ENCODE measurements at places on chromosomes 5 and 9.

- no peak for DNase-seq
Measured at GRCh38 chr5:39711821-39712220, 287.0 kb upstream of the DAB2 start.

- DNase-seq = no peak
Measured at GRCh38 chr5:54347221-54347865, 37.0 kb upstream of the ARL15 start.

- no peak for DNase-seq
Measured at GRCh38 chr5:142063878-142064331, 44.7 kb upstream of the NDFIP1 start.

GRCh38 chr9:137128862-137129455 is 10.0 kb upstream of the GRIN1 start:
- no peak for DNase-seq

DNA sequence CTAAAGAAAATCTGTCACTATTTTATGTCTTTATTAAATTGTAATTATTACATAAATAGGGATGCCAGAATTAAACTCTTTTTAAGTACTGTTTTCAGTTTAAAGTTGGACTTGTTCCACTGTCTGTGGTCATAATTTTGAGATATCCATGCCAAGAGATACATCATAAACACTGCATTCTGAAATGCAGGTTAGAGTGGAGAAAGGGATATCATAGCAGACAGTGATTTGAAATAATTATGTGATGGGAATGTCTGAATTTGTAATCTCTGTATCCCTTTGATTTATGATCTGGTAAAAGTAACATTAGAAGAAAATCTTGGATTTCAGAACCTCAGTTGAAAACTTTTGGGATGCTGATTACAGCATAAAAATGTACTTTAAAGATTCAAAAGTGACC is 222.1 kb downstream of the GOLPH3 start:
- no peak for DNase-seq

GRCh38 chr5:112634166-112634565 is 103.5 kb upstream of the APC start:
- no peak for DNase-seq

DNA sequence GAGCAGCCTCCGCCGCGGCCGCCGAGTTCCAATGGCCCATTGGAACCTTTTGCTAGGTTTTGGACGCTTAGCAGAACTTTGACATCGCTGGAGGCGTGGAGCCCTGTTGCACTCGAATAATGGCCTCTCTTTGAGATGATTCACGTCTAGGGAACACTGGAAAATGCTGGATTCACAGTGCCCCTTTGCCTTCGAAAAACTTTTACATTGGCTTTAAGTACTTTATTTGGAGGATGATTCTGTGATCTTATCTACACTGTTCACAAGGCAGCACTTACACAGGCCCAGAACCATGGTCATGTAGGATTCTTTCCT is 536 bp upstream of the PPIC start:
- DNase-seq = no peak

DNA sequence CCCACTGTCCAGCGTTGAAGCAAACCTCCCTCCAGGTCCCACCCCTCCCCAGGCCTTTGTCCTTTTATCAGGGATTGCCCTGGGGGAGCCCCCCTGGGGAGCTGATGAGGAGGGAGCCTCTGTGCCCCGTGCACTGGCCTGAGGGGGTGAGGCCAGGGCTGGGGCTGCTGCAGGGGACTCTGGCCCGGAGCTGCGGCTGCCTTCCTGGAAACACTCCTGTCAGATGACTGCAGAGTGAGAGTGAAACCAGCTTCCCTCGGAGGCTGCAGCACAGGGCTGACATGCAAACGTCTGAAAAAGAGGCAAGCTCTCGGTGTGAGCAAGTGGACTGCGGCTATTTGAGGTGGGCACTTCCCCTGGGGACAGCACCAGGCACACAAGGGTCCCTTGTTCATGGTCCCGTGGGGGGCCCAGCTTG is 4.6 kb upstream of the TRAF2 start:
- no peak for DNase-seq

GRCh38 chr5:14410394-14411201 is 171.0 kb upstream of the OTULINL start:
- DNase-seq = no peak

- DNase-seq = no peak
Measured at GRCh38 chr5:27450607-27451006, 412.2 kb upstream of the CDH9 start.

- DNase-seq = no peak
Measured at GRCh38 chr5:177293819-177294581, 9.5 kb downstream of the RAB24 start.

DNA sequence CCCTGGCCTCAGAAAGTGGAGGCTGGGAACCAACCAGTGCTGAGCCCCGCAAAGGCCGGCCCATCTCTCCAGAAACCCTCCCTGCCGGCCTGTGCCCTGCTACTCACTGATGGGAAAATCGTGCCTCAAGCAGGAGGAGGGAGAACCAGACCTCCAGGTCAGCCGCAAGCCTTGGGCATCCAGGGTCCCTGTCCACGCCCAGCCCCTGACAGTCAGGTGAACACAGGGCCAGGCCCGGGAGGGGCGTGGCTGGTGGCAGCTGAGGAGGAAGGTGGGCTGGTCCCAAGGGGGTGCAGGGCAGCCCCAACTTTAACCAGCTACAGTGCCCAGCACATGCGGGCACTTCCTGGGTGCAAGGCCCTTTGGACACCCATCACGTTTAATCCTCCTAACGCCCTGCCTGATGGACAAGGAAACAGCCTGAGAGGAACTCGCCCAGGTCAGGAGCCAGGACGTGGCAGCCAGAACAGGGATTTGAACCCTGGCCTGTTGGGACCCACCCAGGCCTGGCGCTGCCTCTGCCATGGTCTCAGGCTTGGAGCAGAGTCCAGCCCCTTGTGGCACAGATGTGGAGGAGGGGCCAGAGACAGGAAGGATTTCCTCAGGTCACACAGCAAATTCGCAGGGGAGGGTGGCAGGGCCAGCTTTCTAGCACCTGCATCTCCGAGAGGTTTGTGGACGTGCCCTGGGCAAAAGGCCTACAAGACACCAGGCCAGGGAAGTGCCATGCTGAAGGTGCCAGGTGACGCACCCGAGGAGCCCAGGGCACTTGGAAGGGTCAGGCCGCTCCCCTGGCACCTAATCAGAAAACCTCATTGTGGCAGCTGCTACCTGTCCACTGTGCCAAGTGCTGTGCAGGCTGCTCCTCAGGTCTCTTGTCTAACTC is 4.5 kb downstream of the RALGDS start:
- DNase-seq = no peak

- no peak for DNase-seq
Measured at GRCh38 chr9:133188843-133189180, 20.2 kb downstream of the OBP2B start.

DNA sequence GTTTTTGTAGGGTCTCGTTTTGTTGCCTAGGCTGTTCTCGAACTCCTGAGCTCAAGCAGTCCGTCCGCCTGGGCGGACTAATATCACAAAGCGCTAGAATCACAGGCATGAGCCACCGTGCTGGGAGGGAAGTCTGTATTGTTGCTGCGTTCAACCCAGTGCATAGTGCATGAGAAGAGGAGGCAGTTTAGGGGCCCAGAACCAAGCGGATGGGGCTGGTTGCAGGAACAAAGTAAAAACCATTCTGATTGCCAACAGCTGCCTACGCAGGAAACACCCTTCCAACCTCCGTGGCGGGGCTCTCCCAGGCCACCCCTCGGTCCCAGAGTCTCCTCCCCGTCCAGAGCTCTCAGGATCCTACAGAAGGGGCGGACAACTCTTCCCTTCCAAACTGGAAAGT is 87.1 kb downstream of the ANXA2R start:
- DNase-seq = no peak

DNA sequence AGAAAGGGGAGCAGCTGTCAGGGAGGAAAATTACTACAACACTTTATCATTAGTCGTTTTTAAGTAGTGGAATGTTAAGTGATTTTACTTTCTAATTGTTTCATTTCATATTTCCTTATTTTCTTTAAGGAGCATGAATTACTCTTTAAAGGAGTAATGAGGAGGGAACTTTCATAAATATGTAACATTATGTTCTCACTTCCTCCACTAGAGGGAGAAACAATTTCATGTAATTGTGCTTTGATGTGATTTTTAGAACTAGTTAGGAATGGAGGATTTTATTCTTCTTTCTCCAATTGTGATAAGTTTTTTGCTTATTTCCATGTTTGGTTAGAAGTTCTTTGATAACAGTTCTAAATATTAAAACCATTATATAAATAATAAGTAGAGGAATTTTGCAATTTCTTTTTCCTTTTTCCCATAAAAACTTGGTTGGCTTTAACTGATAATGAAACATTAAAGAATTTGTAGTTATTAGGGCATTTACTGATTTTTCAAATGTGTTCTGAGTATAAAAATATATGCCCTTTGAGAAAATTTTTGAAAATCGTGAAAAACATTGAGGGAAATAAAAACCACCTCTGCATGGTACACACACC is 25.6 kb downstream of the CEP78 start:
- DNase-seq = no peak

GRCh38 chr9:113872485-113873143 is 3.5 kb upstream of the ZNF618 start:
- DNase-seq = no peak

- DNase-seq = no peak
Measured at GRCh38 chr5:108945094-108945493, 197.4 kb downstream of the FER start.

DNA sequence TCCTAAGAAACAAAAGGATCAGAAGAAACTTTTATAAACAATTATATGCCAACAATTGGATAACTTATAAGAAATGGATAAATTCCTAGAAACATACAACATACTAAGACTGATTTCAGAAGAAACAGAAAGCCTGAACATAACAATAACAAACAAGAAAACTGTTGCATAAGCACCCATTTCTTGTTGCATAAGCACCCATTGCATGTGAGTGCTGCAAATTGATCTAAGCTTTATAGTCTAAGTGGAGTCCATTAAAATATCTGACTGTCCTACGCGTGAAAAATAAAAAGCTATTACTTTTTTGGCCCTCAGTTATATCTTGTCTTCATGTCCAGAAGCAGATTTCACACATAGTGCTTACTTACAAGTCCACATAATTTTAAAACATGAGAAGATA is 19.3 kb downstream of the TYRP1 start:
- no peak for DNase-seq

GRCh38 chr9:87461256-87461655 is 36.4 kb upstream of the DAPK1 start:
- DNase-seq = no peak

- DNase-seq = no peak
Measured at GRCh38 chr5:96789794-96790330, 17.9 kb downstream of the ERAP1 start.

Data from activated CD4-positive, CD25-positive, alpha-beta regulatory T cell (primary cell).